ENCODE measurements at places on chromosomes 11 and 22.

- no peak for DNase-seq
These were observed 59.6 kb downstream of the PISD start for GRCh38 chr22:31602259-31602952.

- no peak for DNase-seq
These were observed 15.0 kb downstream of the LRRC32 start for GRCh38 chr11:76655501-76656049.

DNA sequence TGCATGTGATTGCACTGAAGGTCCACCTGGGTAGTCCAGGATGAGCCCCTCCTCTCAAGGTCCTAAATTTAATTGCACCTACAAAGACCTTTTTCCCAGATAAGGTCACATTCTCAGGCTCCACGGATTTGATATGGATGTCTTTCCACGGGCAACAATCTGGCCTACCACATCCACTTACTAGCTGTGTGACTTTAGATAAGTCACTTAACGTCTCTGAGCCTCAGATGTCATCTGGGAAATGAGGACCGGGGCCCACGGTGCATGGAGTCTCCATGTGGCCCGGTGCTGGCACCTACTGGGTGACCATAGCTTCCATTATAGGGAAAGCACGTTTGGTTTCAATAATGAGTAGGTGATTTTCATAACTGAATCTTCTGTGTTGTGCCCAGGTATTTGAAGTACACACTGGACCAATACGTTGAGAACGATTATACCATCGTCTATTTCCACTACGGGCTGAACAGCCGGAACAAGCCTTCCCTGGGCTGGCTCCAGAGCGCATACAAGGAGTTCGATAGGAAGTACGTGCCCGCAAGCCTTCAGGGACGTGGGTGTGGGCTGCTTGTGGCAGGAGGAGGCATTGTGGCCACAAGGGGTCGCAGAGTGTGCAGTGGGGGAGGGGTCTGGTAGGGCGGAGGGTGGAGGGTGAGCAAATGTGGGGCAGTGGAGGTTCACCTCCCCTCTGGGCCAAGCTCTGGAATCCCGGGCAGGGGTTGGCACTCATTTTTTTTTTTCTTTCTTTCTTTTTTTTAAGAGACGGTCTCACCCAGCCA is 55.7 kb downstream of the ARHGAP8 start:
- no peak for DNase-seq

- no peak for DNase-seq
These were observed 95.9 kb downstream of the TIMP3 start for GRCh38 chr22:32897400-32897799.

GRCh38 chr11:115166820-115167219 is 337.4 kb downstream of the CADM1 start:
- DNase-seq, result no peak

DNA sequence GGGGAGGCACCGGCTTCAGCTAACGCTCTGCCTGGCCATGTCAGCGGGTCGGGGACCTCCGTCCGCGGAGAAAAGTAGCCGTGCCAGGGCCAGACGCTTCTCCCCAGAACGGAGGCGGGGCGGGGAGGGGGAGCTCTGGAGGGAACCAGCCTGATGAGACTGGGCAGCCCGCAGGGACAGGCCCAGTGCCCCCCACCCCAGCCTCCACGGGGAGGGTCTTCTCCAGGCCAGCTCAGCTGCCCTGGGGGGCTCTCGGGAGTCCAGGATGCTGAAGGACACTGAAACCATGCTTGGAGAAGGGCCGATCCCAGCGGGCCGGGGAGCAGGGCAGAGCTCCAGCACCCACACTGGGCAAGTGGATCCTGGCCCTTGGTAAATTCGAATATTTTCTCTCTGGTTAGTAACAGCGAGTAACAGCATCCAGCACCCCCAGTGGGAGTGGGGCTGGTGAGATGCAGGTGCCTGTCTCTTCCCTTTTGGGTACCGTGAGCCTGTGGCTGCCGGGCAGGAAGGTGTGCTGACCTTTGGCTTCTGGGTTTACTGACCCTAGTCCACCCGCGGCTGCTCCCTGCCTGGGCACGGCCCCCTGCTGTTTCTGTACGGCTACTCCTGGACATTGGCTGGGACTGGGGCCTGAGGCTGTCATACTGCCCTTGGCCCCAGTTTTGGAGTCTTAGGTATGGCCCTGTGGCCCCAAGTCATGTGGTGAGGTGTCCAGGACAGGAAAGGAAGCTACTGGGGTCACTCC is 35.8 kb downstream of the GRAMD4 start:
- no peak for DNase-seq

GRCh38 chr11:122572592-122572991 is 82.9 kb upstream of the UBASH3B start:
- no peak for DNase-seq

DNA sequence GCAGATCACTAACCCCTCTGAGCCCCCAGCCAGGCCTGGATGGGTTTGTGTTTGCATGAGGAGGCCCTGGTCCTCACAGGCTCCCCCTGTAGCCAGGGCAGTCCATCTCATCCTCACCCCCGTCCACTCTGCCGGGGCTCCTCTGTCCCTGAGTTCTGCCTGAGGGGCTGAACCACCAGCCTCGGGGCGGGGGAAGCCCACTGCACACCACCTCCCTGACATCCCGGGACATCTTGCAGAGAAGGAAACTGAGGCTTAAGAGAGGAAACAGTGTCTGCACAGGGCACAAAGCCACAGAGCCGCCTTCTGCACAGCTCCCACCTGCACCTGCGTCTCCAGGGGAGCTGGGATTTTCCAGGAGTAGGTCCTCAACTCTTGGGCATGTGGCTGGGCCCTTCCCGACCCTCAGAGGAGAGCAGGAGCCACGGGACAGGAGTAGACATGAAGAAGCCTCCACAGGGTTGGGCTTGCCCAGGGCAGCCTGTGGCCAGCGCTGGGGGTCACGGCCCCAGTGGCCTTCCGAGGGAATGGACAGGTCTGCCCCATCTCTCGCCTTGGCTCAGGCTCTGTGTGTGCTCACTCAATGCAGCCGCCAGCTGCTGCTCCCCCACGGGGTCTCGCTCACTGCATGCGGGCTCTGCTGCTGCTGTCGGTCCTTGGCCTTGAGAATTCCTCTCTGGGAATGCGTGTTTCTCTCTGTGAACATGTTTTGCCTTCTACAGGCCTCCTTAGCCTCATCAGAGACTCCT is 45.4 kb upstream of the CCDC188 start:
- no peak for DNase-seq

DNA sequence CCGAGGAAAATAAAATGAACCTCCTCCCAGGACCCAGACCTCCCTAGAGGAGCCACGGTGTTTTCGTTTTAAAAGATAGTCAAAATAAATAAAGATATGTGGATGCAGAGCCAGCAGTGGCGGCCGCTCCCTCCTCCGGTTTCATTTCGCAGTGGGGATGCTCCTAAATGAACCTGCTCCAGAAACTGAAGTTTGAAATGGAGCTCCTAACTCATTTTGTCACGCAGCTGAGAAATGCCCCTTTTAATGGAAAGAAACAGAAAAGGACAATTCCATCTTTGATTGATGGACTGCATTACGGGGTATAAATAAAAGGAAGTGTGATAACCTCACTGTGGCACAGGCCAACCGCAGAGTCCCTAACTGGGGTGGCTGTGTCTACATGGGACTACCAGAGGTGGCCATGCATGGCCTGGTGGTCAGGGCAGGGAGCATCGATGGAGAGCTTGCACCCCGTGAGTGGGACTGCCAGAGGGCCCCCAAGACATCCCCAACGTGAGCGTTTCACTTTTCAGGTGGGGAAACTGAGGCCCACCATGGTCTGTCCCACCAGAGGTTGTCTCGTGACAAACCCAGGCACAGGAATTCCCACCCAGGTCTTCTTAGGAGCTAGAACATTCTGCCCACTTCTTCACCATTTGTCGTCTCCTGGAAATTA is 426.6 kb downstream of the BRD1 start:
- no peak for DNase-seq

- DNase-seq, result no peak
These were observed 290.7 kb downstream of the NTM start for GRCh38 chr11:131661132-131661531.

GRCh38 chr22:20117633-20118299 is 740 bp upstream of the TRMT2A start:
- DNase-seq, result peak; percentile 58

DNA sequence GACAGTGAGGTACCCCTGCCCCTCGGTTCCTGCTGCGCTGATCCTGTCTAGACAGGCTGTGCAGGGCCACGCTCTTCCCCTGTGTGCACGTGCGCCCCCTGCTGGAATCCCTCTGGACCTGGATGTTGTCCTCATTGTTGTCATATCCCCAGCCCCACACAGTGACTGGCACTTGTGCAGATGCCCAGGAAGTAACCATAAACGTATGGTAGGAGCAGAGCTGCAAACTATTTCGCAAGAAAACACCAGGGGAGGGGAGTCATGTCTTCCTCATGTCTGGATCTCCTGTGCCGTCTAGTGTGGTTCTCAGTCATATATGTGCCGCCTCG is 114.7 kb downstream of the CRYBB2 start:
- DNase-seq, result peak; percentile 1

DNA sequence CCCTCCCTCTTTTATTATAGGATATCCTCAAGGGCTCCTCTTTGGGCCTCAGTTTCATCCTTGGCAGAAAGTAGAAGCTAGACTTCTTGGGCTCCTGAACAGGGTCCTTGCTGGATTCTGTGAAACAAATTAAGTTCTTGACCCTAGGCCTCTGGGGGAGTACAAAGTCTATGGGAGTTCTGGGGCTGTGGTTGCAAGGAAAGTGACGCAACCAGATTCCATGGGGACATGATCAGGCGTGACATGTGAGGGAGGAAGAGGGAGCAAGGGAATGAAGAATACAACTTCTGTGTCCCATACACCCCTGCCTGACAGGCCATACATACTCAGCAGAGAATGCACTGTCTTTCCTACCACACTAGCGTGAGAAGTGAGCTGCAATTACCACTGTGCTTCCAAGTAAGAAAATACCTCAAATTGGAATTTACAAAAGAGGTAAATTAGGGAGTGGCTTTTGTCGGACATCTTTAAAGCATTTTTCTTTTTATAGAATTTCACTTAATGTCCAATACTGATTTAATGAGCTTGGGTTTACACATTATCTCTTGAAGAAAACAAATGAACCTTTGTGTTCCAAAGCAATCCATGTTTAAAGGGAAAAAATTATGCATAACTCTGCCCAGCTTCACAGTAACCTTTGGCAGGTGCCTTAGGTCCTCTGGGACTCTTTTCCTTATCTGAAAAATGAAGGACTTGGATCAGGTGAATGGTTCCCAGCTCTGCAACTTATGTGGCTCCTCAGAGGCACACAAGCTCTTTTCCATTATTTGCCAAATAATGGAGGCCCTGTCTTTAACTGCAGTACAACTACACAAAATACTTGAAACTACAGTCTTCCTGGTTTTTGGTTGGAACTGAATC is 38.9 kb downstream of the LIMK2 start:
- DNase-seq, result no peak

DNA sequence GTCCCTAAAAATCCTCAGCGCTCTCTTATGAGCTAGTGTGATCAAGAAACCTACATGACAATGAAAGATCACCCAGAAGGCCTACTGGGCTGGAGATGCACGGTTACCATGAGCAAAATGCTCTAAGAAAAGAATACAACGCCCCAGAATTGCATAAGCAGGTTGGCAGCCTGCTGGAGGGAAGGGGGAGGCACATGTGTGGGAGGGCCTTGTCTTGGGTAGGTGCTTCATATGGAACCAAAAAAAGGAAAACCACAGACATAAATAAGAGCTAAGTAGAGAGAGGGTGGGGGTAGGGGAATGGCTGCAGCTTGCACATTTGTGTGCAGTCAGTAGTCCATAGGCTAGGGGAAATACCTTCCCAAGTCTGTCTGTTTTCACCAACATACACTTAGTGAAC is 2.8 kb downstream of the SIAE start:
- DNase-seq, result no peak

DNA sequence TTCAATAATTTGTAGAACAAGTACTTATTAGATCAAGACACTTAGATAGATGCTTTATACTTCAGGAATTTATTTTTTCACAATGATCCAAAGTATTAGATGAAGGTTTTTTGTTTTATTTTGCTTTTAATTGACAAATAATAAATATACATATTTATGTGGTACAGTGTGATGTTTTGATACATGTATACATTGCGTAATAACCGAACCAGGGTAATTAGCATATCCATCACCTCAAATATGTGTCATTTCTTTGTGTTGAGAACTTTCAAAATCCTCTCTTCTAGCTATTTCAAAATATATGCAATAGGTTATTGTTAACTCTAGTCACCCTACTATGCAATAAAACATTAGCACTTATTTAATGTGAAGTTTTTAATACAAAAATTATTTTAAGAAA is 21.4 kb downstream of the TRIM5 start:
- no peak for DNase-seq

- DNase-seq, result no peak
These were observed 1.8 kb upstream of the IL18BP start for GRCh38 chr11:71996946-71997345.

DNA sequence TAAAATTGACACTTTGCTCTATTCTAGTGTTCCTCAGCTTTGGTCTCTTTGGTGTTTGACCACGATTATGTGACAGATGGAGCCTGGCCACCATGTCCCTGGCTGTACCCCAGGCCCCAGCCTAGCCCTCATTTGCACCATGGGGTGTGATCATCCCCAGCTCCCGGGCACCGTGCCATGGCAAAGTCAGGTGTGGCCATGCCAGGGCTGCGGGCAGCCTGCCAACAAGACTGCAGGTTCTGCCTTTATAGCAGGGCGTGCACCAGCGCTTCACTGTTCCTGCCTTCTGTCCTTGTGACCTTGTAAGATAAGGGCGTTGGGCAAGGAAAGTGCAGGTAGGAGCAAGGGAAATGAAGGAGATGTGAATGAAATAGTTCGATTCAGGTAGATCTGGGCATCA is 22.4 kb upstream of the APOBEC3A start:
- DNase-seq, result no peak

DNA sequence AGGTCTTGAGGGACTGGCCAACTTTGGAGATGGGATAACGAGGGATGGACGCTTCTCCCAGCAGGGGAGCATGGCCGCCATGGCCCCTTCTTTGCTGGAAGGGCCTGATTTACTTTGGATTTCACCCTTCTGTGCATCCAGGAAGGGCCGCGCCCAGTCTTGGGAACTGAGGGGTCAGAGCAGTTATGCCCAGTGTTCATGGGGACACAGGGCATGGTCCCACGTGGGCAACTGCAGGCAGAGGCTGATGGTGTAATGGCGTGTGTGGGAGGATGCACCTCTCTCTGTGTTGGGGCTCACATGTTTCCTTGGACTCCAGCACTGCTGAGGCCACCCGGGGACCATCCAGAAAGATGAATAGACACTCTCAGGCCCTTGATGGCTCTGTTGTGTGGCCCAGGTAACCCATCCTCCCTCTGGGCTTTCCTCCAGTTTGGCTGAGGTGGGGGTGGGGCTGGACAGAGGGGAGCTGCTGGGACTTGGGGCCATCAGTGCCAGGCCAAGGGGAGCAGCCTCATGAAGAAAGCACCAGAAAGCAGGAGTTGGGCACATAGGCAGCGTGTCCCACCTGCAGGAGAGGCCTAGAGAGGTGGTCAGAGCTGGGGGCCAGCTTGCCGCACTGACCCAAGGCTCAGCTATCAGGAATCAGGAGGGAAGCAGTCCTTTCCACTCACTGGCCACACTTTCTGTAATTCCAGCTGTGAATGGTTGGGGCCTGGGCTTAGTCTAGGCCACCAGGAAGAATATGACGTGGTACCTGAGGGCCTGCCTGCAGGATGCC is 1033.9 kb downstream of the TBC1D22A start:
- no peak for DNase-seq

All from stimulated activated CD4-positive, alpha-beta T cell treated with anti-CD3 and anti-CD28 coated beads, Interleukin-1b, Interleukin-23, amount 100 ng/mL, for 1 hour (primary cell).